ENCODE measurements at places on chromosomes 11 and 22. TPM values are rescaled to one million over a fixed set of nuclear protein-coding genes. Genes with fewer than 3 reads are reported as not detected.

GRCh38 chr22:29457730-29458129 lies 19.3 kb downstream of the RFPL1 start:
- DNase-seq = no peak

GRCh38 chr11:844693-845644 lies 2.3 kb downstream of the TSPAN4 start:
- peak; percentile 96 for DNase-seq

DNA sequence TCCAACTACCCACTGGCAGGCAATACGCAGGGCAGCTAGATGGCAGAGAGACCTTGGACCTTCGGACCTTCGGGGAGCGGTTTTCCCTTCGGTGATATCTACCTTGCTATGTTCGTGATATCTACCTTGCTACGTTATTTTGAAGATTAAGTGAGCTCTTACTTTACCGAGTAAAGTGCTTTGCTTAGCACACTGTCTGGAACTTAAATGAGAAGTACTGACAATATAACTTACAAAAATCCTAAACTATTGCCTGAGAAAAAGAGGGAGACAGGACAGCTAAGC lies 1.0 kb upstream of the PRDM10 start:
- DNase-seq = no peak

DNA sequence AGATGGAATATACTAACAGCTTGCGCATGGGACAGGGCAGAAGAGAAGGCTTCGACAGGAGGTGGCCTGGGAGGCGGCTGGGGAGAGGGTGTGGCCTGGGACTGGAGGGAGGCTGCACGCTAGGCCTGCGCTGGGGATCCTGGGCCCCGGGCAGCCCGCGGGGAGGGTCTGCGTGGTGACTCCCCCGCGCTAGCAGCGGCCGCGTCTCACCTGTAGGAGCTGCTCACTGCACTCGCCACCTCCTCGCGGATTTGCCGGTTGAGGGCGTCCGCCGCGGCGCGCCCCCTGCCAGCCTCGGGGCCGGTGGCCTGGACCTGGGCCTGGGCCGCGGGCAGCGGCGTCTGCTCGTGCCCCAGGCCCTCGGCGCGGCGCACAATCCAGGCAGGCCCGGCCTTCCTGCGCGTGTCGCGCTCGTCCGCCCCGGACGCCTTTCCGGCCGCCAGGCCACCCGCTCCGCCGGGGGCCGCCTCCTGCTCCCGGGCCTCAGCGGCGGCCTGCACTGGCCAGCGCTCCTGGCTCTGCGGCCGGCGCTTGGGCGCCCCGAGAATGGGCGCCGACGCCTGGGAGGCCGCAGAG lies 1.5 kb downstream of the MAP6 start:
- no peak for DNase-seq

DNA sequence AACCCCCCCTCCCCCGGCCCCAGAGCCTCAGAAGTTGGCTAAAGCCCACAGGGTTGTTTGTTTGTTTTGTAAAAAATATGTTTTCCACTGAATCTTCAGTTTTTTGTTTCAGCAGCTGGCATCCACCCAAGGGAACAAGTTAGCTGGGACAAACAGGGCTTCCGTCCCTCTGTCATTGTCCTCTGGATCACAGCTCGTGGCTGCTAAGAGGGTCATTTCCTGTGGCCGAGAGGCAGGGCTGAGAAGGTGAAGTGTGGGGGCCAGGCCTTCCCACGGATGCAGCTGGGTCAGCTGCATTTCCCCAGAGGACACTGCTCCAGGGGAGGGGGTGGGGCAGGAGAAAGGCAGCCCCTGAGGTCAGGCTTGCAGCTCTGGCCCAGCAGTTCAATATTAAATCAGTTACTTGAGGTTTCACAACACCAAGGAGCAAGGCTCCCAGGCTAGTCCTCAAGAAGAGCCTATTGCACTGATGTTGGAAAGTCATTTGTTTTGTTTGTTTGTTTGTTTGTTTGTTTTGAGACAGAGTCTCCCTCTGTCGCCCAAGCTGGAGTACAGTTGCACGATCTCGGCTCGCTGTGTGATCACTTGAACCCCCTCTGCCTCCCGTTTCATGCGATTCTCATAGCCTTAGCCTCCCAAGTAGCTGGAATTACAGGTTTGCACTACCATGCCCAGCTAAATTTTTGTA lies 34.4 kb upstream of the SMTN start:
- DNase-seq = no peak

- no peak for DNase-seq
These were observed 133.6 kb downstream of the CASP12 start for GRCh38 chr11:104764710-104765045.

- no peak for DNase-seq
These were observed 5.4 kb downstream of the PCF11 start for GRCh38 chr11:83162377-83162776.

GRCh38 chr11:127643268-127644058 lies 642.9 kb upstream of the KIRREL3 start:
- DNase-seq = no peak

DNA sequence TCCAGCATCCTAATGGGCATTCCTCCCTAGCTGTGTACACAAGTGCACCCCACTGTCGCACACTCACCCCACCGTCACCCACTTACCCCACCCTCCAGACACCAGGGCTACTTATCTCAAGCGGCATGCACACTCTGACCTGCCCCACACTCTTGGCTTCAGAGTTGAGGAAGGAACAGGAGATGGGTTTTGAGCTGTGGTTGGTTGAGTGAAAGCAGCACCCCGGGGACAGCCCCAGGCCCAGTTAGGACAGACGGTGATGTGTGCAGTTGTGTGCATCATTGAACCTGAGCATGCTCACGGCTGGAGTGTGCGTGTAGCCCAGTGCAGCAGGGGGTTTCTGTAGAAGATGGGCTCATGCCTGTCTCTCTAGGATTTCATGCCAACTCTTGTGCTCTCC lies 32.5 kb downstream of the AHNAK start:
- DNase-seq = no peak

- DNase-seq = no peak
These were observed 64.8 kb downstream of the RAB30 start for GRCh38 chr11:83006877-83007330.

DNA sequence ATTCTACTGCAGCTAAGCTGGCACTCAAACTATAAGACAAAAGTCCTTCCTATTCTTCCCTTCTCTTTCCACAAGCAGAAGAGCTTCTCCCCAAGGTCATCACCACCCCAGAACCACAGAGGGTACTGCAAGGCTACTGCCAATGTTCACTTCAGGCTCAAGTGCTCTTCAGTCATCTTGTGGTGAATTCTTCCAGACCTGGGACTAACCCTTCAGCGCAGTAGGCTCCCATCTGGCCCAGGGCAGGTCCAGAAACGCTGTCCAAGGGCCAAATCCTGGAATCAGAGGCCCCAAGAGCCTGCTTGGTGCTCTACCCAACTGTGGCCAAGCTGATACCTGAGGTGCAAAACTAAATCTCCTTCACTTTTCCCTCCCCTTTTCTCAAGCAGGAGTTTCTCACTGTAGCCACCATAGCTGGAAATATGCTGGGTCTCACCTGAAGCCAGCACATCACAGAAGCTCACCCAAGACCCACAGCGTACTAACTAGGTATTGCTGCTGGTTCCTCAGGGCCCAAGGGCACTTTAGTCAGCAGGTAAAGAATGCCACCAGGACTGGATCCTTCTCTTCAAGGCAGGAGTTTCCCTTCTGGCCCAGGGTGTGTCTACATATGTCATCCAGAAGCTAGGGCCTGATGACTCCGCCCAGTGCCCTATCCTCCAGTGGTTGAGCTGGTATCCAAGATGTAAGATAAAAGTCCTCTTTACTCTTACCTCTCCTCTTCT lies 27.8 kb downstream of the FCHSD2 start:
- DNase-seq = no peak

- no peak for DNase-seq
These were observed 6.0 kb upstream of the OR5B21 start for GRCh38 chr11:58513747-58514367.

- DNase-seq = no peak
These were observed 36.0 kb downstream of the KCNQ1 start for GRCh38 chr11:2480874-2481220.

DNA sequence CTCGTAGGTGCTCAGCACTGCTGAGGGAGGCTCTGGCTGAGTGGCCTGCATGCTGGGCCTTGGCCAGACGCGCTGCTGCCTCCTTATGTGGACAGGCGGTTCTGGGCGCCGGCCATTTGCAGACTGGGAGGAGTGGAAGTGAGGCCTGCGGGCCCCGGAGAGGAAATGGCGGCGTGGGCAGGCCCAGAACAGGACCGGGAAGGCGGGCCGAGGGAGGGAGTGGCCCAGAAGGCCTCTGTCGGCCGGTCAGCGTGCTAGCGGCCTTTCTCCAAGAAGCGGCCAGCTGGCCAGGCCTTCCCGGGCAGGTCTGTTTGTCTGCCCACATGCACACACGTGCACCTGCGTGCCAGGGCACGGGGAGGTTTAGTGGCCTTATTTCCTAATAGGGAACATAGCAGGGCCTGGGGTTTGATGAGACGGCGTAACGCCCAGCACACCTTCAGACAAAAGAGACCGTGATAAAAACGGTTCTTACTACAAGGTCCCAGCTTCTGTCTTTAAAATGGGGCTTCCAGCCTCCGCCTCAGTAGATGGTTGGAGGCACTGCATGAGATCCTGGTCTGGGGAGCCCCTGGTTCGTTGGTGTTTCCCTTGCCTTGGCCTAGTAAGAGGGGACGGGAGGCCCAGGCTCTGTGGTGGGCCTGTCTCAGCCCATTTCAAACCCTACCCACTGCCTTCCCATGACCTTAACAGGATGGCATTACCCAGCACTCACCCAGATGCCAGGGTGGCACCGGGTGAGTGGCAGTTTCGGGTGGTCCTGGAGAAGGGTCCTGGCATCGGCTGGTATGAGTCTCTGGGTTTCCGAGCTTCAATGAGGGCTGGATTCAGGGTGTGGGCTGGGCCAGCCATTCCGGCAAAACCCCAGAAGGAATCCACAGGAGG lies 65.1 kb upstream of the PPARA start:
- peak; percentile 93 for DNase-seq

- DNase-seq = no peak
These were observed 17.4 kb downstream of the KCTD21 start for GRCh38 chr11:78170874-78171549.

- DNase-seq = peak; percentile 83
These were observed 469.9 kb downstream of the MN1 start for GRCh38 chr22:27331526-27332281.

DNA sequence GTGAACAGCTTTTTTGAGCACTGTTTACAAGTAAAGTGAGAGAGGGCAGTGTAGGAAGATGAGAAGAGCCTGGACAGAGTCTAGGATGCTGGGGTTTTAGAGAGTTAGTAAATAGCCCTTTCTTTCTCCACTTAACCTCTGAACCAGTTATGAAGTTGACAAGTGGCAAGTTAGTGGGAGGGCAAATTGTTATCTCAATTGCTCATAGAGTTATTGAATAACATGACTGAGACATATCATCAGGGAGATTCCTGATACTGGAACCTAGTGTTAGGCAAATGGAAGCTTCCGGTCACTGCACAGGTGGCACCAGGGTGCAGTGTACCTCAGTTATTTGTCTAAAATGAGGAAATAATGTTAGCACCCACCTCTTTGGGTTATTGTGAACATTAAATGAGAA lies 57.8 kb upstream of the PTPN5 start:
- DNase-seq = no peak

DNA sequence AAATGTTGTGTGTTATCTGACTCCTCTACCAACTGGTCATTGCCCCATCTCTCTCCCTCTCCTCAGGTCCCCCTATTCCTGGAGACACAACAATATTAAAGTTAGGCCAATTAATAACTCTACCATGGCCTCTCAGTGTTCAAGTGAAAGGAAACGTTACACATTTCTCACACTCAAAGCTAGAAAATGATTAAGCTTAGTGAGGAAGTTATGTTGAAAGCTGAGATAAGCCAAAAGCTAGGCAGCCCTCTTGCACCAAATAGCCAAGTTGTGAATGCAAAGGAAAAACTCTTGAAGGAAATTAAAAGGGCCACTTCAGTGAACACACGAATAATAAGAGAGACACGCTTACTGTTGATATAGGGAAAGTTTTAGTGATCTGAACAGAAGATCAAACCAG lies 6.9 kb downstream of the DLG2 start:
- no peak for DNase-seq

DNA sequence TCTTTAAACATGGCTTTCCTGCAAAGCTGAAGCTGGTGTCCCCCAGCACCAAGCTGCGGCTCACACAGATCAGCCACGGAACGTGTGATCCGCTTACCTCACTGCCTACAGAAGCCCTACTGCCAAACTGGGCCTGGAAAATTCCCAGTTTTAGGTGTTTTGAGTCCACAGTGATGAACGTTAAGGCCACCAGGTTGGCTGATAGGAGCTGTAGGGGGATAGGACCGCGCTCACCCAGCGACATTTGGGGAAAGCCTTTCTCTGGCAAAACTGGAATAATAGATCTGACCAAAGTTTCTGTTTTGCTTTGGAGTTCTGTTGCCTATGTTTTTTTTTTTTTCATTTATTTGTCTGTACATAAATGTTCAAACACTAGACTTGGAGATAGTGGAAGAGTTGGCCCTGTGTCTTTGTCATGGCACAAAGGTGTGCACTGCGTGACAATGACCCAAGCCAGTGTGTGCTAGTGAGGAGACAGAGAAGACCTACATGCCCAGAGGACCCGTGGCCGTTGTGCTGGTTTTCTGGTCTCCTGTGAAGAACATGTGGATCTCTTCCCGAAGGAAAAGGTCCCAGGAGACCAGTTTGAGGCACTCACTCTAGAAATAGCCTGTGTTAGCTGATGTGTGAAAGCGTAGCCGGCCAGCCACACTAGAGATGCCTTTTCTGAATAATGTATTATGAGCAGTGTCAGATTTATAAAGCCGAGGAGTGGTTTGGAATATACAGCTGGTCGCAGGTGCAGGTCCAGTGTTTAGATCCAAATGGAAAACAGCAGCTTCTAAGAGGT lies 15.0 kb downstream of the ASPHD2 start:
- no peak for DNase-seq

DNA sequence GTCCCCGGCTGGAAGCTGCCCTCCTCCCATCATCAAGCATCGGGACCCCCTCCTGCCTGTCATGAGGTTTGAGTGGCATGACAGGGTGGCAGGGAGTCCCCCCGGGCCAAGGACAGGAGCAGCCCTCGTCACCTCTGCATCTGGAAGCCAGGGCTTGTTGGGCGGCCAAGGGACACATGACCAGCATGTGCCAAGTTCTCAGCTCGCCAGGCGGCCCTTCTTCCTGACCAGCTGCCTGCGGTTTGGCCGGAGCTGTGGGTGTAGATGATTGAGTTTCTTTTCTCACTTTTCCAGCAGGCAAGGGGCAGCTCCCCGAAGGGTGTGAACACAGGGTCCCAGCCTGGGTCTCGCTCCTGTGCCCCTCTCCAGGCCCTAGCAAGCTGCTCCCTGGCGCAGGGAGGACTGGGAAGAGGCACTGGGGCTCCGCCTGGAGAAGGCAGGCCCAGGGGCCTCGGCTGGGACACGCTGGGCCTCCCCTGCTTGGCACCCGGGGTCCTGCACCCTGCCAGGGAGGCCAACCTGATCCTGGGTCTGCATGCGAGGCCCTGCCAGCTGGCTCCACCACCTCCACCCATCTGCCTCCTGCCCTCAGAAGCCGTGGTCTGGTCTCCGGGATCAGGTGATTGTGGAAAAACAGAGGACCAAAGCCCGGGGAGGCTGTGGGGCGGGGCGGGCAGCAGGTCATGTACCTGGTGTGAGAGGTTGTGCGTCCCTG lies 13.4 kb downstream of the ARHGAP8 start:
- peak; percentile 56 for DNase-seq

RIBC2 gene
- total RNA-seq = 1.2 TPM

C11orf65 gene
- total RNA-seq = 0.36 TPM

TMEM191B gene
- not detected for total RNA-seq

CASP5 gene
- total RNA-seq = 0.88 TPM

MTCH2 gene
- 34.8 TPM for total RNA-seq

SLC22A6 gene
- total RNA-seq = not detected

HEPN1 gene
- total RNA-seq = 0.51 TPM

MAPK8IP2 gene
- 0.26 TPM for total RNA-seq

TRIM49 gene
- not detected for total RNA-seq

All from aorta (tissue), 5 donors.